ENCODE measurements at places on chromosomes 11 and 22.

DNA sequence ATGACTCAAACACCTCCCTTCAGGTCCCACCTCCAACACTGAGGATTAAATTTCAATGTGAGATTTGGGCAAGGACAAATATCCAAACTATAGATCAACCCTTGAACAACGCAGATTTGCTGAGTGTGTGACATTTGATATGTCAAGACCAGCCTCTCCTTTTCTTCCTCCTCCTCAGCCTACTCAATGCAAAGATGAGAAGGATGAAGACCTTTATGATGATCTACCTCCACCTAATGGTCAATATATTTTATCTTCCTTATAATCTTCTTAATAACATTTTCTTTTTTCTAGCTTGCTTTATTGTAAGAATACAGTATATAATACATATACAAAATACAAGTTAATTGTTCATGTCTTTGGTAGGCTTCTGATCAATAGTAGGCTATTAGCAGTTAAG is 67.5 kb upstream of the MPPED2 start:
- DNase-seq: no peak

DNA sequence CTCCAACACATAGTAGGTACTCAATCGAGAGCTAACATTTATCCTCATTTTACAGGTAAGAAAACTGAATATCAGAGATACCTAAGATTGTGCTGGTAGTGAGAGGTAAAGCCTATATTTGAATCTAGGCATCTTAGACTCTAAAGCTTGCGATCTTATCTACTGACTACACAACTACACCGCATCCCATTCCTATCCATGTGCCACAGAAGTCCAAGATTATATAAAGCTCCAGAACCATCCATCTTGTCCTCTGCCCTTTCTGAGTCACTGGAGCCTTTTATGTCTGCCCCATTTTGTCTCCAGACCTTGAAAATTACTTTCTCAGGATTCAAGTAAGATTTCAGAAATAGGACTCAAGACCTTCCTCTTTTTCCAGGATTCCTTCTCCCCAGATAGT is 84.4 kb downstream of the OR5AK2 start:
- DNase-seq: no peak

DNA sequence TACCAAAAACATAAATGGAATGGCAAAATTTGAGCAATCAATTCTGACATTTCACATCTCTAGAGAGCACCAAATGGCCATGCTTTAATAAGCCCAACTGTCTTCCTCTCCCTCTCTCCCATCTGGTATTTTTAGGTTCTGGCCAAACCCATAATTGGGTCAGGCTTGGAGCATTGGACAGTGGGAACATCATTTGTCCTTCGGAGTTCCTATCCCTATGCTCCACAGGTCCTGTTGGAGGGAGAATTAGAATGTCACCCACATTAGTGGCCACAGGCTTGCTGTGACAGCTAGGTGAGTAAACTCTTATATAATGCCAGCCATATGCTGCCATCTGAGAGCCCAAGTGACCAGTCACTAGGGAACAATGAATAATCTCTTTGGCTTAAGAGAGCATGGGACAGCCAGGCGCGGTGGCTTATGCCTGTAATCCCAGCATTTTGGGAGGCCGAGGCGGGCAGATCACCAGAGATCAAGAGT is 251.0 kb upstream of the CCDC90B start:
- DNase-seq: no peak

DNA sequence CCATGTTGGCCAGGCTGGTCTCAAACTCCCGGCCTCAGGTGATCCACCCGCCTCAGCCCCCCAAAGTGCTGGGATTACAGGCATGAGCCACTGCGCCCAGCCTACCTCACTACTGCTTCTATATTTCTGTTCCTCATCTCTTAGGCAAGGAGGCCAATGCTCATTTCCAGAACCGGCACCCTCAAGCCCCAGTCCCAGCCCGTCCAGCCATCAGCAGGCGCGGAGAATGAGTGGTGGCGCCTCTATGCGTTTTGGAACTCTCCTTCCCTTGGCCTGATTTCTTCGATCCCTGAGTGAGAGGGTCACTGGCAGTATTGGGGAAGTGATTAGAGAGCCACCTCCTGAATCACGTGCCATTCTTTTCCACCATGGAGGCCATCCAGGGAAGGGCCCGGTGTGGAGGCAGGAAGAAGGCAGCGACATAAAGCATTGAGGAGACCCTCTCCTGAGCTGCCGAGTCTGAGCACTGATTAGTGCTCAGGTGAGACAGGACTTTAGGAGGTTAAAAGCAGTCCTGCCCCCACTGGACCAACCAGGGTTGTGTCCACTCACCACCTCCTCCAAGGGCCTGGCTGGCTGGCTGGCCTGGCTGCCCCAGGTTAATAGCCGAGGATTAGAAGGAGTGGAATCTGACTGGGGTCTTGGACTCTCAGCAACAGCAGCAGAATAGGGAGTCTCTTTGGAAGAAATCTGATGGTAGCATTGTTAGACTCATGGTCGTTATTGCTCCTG is 8.7 kb downstream of the GRIK4 start:
- DNase-seq: no peak

DNA sequence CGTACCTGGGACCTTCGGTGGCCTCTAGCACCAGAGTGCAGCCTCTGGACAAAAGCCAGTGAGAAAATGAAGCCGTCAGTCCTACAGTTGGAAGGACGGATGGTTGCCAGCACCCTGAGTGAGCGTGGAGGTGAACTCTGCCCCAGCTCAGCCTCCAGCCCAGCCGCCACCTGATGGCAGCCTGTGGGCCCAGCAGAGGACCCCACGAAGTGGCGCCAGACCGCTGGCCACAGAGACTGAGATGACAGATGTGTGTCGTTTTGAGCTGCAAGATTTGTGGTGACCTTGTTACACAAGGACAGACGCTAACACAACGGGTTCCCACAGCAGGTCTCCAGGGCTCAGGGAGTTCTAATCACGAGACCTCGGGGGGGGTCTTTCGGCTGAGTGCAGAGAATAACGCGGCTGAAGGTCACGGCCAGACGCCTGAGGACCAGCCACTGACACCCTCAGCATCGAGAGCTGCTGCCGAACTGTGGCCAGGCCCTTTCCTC is 75.0 kb downstream of the BRD1 start:
- DNase-seq: no peak

- DNase-seq: no peak
Measured at GRCh38 chr11:111538407-111539114, 2.0 kb upstream of the LAYN start.

DNA sequence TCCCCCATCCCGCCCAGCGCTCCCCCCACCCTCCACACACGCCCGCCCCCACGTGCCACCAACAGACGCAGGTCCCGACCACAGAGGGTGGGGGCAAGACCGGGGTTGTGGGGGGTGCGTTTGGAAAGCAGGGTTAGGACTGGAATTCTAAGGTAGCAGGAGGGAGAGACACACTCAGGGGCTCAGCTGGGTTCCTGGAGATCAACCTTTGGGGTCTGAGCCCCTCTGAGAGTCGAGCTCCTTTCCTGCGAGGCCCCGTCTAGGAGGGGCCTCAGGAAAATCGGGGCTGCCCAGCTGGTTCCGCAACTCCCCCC is 429 bp downstream of the PGGHG start:
- no peak for DNase-seq

GRCh38 chr11:1335811-1336761 is 26.7 kb upstream of the TOLLIP start:
- peak; percentile 30 for DNase-seq

DNA sequence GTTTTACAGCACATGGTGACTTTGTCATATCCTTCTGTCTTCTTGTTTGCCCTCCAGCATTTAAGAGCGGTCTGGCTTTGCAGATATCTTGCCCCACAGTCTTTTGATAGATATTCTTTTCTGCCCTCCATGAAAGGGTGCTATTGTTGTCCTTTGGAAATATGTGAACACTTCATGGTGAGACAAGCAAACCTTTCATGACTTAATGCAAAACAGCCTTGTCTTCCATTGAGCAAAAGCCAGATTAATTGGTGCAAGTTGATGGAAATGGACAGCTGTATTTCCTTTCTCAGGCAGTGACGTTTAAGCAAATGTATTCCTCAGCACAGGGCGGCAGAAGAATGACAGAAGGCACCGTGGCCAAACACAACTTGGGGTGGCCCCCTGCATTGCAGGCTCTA is 4.4 kb downstream of the DCPS start:
- peak; percentile 92 for DNase-seq

- DNase-seq: no peak
Measured at GRCh38 chr11:72736452-72737069, 15.6 kb downstream of the ARAP1 start.

GRCh38 chr11:102528618-102529017 is 1.9 kb downstream of the MMP7 start:
- DNase-seq: no peak

GRCh38 chr11:58573451-58574104 is 2.1 kb downstream of the LPXN start:
- DNase-seq: peak; percentile 72

- DNase-seq: no peak
Measured at GRCh38 chr22:39466228-39467006, 9.6 kb downstream of the MGAT3 start.

GRCh38 chr11:134559602-134559962 is 147.5 kb upstream of the B3GAT1 start:
- DNase-seq: no peak

- DNase-seq: no peak
Measured at GRCh38 chr11:30452114-30452513, 129.2 kb downstream of the ARL14EP start.

DNA sequence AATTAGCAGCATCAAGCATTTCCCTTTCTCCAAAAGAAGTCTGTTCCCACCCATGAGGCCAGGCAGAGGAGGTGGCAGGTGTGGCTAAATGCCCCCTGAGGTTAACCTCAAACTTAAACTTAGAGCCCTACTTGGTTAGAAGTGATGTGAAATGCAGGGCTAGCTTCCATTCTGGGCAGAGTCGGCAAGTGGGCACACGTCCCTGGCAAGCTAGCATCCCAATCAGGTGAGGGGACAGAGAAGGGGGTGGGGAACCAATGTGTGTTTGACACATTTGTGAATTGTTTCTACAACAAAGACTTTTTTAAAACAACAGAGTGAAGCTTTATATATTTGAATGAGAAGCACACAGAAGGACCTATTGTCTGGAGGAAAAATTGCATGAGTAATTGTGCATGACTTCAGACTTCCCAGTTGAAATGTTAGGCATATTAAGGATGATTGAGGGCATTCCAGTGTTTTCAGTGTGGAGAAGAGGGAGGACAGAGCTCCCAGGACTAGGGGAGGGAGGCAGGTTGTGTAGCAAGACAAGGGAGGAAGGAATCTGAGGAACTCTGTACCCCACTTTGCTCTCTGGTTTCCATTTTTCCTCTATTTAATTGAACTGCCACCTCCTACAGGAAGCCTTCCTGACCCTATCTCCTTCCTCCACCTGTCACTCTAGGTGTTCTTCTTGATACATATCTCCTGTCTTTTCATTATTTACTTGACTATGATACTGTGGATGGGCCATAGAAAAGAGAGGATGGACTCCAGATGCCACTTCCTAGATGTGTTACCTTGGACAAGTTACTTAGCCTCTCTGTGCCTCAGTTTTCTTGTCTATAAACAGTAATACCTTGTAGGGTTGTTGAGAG is 83.3 kb upstream of the PICALM start:
- peak; percentile 59 for DNase-seq

DNA sequence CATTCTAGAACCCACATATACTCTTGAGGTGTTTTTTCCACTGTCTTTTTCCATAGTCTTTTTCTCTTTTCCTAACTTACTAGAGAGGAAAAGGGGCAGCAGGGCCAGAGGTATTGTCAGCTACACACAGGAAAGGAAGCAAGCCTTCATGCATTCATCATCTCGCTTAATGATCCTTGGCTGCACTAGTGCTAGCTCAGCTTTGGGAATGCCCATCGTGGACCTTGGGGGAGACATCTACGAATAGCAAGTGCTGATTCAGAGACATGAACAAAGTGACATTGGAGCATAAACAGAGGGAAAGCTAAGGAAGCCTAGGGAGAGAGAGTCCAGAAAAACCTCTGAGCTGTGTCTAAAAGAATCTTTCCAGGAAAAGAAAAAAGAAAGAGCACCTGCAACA is 466.3 kb upstream of the ARHGAP42 start:
- no peak for DNase-seq

DNA sequence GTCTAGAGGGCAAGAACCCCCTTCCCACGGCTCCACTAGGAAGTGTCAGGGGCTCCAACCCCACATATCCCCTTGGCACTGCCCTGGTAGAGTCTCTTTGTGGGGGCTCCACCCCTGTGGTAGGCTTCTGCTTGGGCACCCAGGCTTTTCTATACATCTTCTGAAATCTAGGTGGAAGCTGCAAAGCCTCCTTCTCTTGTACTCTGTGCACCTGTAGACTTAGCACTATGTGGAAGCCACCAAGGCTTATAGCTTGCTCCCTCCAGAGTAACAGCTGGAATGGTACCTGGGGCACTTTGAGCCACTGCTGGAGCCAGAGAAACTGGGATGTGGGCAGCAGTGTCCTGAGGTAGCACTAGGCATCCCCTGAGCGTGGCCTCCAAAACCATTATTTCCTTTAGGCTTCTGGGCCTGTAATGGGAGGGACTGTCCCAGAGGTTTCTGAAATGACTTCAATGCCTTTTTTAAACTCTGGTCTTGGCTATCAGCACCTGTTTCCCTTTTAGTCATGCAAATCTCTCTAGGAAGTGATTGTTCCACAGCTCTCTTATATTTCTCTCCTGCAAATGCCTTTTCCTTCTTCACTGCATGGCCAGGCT is 68.4 kb downstream of the TRAF6 start:
- no peak for DNase-seq

DNA sequence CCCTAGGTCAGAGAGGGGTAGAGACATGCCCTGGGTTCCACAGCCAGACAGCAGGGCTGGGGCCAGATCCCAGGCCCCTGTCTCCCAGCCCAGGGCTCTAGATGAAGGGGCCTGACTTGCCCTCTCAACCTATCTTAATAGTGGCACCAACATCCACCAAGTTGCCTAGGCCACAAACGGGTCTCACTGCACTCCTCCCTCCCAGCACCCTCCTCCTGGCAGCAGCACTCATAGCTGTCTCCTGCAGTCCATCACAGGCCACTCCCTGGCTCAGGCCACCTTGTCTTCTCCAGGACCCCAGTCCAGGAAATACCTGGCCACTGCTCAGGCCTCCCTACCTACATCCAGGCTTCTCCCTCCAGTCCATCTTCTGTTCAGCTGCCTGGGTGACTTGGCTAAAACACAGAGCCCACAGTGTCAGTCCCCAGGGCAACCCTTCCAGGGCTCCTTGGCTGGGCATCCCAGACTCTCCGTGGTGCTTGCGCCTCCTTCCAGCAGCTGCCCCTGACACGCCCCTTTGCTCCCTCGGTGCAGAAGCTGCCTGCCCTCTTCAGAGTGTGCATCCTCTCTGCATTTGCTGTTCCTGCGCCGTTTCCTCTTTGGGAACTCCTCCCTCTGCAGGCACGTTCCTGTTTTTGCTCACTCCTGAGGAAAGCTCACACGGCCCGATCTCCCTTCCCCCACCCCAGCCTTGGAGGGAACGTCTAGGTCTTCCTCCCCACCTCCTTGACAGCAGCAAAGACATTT is 40.5 kb downstream of the LRRC32 start:
- no peak for DNase-seq

DNA sequence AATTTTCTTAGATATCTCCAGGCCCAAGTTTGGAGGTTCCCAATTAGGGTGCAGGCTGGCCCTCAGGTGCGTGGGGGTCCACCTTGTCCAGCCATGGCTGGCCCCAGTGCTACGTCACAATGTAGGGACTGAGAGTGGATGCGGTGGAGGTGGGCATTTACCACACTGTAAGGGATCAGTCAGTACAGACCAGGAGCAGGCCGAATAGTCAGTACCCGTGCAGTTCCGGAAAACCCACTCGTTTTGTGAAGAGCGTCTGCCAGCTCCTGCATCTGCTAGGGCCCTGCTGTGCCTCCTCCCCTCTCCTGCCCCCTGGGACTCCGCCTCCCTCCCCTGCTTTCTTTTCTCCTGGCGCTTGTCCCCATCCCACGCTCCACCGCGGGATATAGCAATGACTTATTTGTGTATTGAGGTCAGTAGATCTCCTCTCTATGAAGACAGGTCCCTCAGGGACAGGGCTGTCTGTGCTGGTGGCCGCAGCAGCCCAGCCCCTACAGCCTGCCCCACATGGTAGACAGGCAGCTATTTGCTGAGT is 50.4 kb upstream of the SEPTIN5 start:
- peak; percentile 83 for DNase-seq

All from COLO829 (cell line).